ENCODE measurements at places on chromosomes 3 and 15.

- no peak for DNase-seq
These were observed 28.9 kb upstream of the GPD1L start for GRCh38 chr3:32077260-32078084.

DNA sequence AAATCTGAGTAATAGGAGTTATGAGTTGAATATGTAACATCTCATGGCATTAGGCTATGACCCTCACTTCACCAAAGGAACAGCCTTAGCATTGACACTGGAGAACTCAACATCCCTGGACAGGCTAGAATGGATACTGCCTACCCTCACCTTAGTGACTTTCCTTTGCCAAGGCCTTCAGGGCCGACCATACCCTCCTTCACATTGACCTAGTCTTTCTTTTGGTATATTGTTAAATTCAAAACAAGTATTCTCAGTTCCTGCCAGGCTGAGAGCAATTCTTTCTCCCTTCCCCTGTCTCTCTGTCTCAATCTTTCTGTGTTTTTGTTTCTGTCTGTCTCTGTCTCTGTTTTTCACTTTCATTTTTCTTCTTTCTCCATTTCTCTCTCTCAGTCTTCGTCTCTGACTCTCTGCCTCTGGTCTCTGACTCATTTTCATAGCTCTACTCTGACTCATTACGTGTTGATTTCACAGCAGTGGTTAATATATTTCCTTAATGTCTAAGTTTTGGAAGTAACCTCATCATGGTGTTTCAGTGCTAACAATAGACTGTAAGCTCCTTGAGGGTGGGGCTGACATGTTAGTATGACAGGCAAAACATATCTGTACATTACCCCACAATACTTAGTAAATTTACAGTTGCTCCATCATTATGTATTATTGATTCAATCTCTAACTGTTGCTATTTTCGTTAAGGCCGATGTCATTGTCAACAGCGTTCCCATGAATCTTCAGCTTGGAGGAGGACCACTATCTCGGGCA is 32.5 kb downstream of the PARP15 start:
- DNase-seq, result peak; percentile 64

DNA sequence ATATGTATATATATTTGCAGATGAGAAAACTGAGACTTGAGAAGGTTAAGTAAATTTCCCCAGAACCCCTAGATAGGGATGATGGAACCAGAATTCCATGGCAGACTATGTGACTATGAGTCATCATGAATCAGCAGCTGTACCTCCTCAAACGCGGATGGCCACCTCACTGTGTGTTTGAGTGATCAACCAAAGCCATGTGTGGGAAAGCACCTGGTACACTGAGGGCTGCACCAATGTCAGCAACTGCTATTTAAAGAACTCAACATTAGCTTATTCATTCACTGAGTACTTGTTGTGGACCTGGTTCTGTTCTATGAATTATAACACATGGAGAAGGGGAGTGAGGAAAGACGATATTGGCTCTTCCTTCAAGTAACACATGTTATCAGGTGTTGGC is 377.0 kb downstream of the GAP43 start:
- peak; percentile 97 for DNase-seq

- DNase-seq, result no peak
These were observed 207.6 kb downstream of the ADAMTS17 start for GRCh38 chr15:100134089-100134583.

GRCh38 chr3:153639631-153640030 is 477.6 kb downstream of the RAP2B start:
- DNase-seq, result no peak

GRCh38 chr15:84840741-84841429 is 23.7 kb downstream of the ALPK3 start:
- DNase-seq, result no peak

DNA sequence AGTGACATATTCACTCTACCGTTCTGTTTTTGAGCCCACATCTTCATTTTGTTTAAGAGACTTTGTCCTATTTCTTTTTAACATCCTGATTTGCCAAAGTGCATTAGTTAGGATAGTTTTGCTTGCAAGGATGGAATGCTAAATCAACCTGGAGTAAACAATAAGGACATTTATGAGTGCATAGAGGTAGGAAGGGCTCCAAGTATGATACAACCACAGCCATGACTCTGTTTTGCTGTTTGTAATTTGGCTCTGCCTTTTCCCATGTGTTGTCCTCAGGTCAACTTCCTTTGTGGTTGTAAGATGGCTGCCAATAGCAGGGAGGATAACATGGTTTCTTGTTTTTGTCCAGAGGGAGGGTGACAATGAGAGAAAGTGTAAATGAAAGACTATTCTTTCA is 66.4 kb upstream of the GOLIM4 start:
- DNase-seq, result no peak

DNA sequence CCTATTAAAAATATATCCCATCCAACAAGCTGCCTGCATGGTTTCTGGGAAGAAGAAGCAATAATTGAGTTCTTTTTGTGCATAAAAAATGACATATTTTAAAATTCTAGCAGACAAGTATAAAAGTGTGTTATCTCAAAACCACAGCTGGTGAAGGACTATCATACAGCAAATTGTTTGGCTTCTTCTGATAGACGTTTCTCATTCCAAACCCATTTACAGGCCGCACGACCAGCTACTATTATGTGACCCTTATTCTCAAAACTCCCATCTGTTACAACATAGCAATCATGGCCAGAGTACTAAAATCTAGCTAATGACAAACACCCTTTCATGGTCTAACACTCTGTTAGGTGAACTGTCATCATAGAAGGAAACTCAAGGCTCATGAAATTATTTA is 21.7 kb downstream of the ETFA start:
- DNase-seq, result no peak

GRCh38 chr3:58568572-58569286 is 8.5 kb downstream of the FAM107A start:
- peak; percentile 79 for DNase-seq

DNA sequence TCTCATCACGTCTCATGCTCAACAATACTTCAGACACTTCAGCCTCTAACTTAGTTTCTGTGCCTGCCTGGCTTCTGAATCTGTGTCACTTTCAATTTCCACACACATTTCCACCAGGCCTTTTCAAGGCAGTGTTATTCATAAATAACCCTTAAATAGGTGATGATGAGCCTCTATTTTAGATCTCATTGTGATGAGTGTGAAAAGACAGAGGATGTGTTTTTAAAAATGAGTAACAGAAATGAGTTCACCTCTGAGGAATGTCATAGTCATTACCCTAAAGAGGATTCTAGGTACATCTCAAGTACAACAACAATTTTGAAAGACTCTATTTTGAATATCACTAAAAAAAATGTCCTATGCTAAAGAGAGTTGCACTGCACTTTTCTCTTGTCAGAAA is 64.6 kb downstream of the STAC start:
- no peak for DNase-seq

GRCh38 chr3:191435981-191436380 is 25.0 kb upstream of the PYDC2 start:
- no peak for DNase-seq

- no peak for DNase-seq
These were observed 34.1 kb downstream of the LRIG1 start for GRCh38 chr3:66466606-66467270.

- no peak for DNase-seq
These were observed 89.6 kb upstream of the MME start for GRCh38 chr3:154990543-154990942.

DNA sequence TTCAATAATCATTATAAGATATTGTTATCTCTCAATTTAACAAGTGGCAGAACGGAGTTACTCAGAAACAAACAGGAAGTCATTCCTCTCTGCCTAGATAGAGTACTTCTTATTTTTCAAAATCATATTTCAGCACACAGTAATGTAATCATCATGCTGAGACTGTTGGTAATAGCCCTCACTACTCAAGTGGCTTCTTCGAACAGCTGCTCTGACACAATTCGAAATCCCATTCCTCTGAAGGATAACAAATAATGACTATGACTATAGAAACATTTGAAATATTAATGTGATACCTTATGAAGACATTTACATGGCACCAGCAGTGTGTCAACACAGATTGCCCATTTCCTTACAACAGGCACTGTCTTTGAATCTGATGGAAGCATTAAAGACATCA is 1249.8 kb downstream of the NSUN3 start:
- no peak for DNase-seq

GRCh38 chr3:97932387-97932801 is 39.8 kb downstream of the RIOX2 start:
- DNase-seq, result peak; percentile 6

DNA sequence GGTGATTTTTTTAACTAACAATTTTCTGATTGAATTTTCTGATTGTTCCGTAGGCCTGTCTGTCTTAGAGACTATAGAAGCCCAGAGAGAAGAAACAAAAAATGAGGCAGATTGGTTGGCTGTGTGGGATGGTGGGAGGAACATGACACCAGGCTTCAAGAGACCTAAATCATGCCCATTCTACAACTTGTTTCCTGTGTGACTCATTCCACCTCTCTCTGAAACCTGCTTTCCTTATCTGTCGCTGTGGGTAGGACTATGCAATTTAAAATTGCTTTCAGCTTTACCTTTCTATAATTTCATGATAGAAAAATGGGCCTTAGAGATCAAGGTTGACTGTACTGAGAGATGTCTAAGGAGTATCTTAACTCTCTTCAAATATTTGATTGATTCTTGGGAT is 44.5 kb downstream of the OXNAD1 start:
- DNase-seq, result peak; percentile 46

GRCh38 chr3:68667346-68667745 is 265.0 kb downstream of the TAFA4 start:
- DNase-seq, result no peak

DNA sequence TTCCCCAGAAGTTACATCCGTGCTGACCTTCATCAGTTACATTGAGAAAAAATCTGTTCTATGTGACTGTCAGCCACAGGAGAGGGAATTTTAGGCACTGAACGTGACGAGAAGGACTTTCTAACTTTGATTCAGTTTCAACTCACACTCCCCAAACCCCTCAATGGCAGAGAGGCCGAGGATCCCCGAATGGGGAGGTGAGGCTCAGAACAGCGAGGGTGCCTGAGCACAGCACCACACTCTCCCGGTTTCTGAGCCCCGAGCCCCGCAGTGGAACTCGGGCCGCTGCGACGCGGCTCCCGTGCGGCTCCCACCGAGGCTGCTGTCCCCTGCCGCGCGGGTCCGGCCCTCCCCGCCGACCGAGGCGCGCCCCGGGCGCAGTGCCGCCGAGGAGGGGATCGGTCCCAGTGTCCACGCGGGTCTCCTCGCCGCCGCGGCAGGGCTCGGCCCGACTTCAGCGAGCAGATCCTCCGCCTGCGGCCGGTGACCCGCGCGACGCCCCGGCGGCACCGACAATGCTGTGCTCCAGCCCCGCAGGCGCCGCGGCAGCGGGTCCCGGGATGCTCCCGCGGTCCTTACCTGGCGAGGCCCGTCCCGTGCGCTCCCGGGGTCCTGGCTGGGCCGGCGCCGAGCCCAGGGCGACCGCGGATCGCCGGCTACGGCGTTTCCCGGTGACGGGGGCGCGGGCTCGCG is 439 bp downstream of the CTXND1 start:
- DNase-seq, result no peak

GRCh38 chr3:42544492-42545283 is 37.1 kb downstream of the SEC22C start:
- DNase-seq, result peak; percentile 8

GRCh38 chr3:17678116-17678741 is 64.2 kb downstream of the TBC1D5 start:
- peak; percentile 72 for DNase-seq

DNA sequence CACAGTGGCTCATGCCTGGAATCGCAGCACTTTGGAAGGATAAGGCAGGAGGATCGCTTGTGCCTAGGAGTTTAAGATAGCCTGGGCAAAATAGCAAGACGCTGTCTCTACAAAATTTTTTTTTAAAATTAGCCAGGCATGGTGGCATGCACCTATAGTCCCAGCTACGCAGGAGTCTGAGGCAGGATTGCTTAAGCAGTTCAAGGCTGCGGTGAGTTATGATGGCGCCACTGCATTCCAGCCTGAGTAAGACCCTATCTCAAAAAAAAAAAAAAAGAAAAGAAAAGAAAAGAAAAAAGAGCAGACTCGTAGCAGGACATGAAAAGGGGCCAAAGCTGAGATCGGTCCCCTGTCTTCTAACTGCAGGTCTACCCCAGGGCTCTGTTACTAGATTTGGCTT is 18.9 kb downstream of the SRGAP3 start:
- no peak for DNase-seq

Measured in brain microvascular endothelial cell (primary cell).